Panc1 (cell line): ENCODE measurements at places on chromosomes 16 and 17.
A peak's percentile ranks its signal among the peaks of the same experiment; 100 is the strongest.

- DNase-seq, result no peak
Observed at GRCh38 chr16:3912897-3913296, 32.4 kb upstream of the CREBBP start.

- DNase-seq, result peak; percentile 82
Observed at GRCh38 chr17:45320931-45321461, 4.2 kb upstream of the MAP3K14 start.

DNA sequence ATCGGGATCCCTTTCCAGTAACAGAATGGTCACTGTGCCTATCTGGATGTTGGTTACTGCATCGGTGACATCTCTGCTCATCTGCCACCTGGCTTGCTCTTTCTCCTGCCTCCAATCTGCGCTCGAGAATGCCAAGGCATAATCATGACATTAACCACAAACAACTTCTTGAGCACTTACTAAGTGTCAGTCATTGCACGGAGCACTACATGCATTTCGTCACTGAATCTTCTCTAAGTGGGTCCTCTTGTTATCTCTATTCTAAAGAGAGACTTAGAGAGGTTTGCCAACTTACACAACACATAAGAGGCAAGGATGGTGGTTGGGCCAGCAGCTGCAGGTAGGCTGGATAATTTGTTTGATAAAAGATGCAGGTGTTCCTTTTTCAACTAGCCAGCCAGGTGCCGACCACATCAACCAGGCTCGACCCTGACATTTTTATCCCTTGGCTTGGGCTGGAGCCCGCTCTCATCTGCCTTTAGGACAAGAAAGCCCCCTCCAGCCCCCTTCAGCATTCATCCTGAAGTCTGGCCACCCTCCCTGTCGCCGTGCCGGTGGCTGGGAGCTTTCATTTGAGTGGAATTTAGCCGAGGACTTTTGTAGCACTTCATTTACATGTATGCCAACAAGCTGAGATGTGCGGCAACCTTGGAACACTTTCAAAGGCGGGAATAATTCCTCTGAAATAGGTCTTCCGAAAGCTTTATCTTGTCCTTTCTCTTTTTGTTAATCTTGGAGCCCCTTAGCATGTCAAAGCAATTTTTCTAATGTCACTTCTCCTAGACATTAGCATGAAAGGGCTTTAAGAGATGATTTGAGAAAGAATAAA, 89.3 kb upstream of the NKD1 start:
- DNase-seq, result no peak

GRCh38 chr17:4789701-4789950, 862 bp downstream of the GLTPD2 start:
- no peak for DNase-seq

GRCh38 chr17:73711184-73711583, 66.9 kb upstream of the SDK2 start:
- DNase-seq, result no peak

DNA sequence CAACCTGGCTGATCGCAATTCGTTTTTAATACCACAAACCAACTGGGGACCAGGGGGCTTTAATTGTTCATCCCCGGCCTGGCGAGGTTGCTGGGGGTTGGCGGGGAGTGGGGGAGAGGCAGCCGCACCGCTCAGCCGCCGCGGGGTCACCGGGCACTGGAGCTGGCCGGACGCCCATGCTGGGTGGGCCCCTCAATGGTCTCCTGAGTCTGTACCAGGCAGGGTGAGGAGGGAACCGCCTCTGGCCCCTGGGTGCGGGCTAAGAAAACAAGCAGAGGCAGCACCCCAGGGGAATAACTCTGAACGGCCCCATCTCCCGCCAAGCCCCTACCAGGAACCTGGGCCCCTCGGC, 43.9 kb downstream of the ACTG1 start:
- no peak for DNase-seq

- DNase-seq, result no peak
Observed at GRCh38 chr17:7651665-7652387, 1.1 kb downstream of the ATP1B2 start.

GRCh38 chr16:52570495-52571091, 23.6 kb upstream of the TOX3 start:
- DNase-seq, result no peak

DNA sequence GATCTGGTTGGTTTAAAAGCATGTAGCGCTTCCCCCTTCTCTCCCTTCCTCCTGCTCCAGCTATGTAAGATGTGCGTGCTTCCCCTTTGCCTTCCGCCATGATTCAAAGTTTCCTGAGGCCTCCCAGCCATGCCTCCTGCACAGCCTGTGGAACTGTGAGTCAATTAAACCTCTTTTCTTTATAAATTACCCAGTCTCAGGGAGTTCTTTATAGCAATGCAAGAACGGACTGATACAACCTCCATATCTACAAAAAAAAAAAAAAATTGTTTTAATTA, 16.6 kb upstream of the PDXDC1 start:
- DNase-seq, result no peak

DNA sequence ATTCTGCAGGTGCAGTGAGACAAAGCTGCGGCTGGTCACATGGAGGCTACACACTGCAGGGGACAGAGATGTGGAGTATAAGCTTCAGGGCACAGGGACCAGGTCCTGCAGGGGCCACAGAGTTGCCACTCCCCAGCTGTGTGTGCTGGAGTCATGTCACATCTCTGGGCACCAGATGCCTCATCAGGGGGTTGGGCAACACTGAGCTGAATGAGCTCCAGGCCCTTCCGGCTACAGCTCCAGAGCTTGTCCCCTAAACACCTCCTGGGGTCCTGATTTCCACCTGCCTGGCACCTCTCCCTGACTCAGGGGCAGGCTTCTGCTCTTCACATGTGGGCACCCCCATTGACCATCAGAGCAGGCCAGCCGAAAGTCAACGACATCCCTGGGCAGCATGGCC, 32.5 kb downstream of the SPHK1 start:
- no peak for DNase-seq

- DNase-seq, result no peak
Observed at GRCh38 chr16:84864326-84864955, 44.7 kb downstream of the CRISPLD2 start.

GRCh38 chr17:16048811-16049449, 49.3 kb downstream of the TTC19 start:
- DNase-seq, result no peak

DNA sequence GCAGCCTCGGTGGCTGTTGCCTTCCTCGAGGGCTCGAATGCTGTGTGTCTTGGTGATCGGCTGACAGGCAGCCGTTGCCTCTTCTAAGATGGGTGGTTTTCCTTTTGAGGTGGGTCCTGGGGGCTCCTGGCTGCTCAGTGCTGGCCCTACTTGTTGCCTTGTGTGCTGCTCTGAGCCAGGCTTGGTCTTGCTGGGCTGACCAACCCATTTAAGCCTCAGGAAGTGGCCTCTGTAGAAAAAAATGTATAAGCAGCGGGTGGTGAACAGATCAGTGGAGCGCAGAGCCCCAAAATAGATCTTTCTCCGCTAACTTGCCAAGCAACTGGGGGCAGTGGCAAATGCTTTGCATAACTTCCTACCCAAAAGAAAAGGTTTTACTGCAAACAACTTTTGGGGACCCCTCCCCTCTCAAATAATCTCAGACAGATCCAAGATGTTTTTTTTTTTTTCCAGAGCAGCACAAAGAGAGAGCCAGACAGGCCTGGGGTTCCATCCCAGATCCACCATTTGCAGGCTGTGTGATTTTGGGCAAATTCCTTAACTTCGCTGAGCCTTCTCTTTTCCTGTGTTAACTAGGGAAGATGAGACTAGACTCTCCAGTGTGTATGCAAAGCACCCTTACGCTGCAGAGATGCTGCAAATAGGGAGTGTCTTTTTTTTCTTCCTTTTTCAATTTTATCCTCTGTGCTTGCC, 42.5 kb downstream of the PLCG2 start:
- DNase-seq, result no peak

- DNase-seq, result no peak
Observed at GRCh38 chr17:65020284-65020683, 36.3 kb downstream of the GNA13 start.

GRCh38 chr16:58235663-58236062, 37.8 kb upstream of the CSNK2A2 start:
- DNase-seq, result no peak

DNA sequence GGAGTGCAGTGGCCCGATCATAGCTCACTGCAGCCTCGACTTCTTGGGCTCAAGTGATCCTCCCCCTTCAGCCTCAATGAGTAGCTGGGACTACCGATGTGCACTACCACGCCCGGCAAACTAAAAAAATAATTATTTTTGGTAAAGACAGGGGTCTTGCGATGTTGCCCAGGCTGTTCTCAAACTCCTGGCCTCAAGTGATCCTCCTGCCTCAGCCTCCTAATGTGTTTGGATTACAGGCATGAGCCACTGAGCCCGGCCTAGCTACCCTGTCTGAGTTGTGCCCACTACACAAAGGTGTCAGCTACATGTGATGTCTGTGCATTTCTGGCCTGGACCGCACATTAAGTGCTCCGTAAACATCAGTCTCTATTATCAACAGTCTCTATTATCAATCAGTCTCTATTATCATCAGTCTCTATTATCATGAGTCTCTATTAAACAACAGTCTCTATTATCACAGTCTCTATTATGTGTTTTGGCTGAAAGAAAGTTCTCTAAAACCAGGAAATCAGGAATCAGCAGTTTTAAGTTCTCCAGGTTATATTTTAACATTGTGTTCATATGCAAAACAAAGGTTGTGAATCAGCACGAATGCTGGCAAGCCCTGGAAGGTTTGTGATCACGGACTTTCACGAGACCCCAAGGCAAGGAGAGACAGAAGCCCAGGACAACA, 721 bp upstream of the WWOX start:
- peak; percentile 7 for DNase-seq

GRCh38 chr17:46979147-46979863, at the start of gene RPRML:
Gene RPRML, minus strand, starts transcription at chr17:46979253. Its CDS starts 246 bp downstream, at chr17:46979007.
- no peak for DNase-seq

DNA sequence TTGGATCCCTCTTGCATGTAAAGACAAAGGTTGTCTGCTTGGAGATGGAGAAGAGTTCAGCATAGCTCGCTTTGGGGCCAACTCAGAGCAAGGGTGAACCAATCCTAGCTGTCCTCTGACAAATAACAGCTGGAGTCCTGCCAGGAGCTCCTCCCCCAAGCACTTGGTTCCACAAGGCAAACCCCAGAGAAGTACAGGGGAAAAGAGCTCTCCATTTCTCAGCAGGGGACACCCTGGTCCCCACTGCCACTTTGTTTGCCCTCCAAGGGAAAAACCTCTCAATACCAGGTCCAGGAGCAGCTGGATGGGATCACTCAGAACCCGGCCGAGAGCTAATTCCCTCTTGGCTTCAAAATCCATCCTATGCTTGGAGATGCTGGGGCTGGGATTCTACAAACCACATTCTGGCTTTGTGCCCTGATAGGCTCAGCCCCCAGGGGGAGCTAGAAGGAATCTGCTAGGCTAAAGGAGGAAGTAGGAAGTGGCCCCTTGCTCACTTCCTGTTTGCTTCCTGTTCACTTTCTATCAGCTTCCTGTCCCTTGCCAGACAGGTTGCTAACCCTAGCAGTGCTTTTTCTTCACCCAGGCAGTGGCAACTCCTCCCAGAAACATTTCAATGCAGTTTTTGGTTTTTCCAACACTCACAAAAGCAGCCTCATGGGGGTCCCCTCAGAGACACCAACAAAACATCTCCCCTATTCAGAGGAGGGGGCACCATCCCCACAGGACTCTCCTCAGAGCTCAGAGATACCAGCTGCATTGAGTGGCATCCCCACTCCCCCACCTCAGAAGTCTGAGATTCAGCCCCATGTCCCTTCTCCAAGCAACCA, 30.7 kb downstream of the CDRT4 start:
- no peak for DNase-seq

DNA sequence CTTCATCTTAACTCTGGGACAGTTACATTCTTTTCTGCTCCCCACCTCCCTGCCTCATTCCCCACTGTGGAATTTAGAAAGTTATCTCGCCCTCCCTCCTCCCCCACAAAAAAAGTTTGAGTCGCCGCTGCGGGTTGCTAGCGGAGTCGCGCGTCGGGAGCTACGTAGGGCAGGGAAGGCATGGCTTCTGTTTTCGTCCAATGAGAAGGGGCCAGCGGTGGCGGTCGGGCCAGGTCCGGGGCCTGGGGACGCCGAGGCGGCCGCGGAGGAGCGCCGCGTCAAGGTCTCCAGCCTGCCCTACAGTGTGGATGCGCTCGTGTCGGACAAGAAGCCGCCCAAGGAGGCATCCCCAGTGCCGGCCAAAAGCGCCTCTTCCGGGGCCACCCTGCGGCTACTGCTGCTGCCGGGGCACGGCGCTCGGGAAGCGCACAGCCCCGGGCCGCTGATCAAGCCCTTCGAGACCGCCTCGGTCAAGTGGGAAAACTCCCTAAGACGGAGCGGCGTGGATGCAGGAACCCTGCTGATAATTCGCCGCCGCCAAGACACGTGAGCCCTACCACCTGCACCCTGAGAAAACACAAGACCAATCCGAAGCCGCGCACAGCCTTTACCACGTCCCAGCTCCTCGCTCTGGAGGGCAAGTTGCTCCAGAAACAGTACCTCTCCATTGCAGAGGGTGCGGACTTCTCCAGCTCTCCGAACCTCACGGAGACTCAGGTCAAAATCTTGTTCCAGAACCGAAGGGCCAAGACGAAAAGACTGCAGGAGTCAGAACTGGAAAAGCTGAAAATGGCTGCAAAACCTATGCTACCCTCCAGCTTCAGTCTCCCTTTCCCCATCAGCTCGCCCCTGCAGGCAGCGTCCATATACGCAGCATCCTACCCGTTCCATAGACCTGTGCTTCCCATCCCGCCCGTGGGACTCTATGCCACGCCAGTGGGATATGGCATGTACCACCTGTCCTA, 8.9 kb downstream of the OR4D1 start:
- DNase-seq, result no peak

DNA sequence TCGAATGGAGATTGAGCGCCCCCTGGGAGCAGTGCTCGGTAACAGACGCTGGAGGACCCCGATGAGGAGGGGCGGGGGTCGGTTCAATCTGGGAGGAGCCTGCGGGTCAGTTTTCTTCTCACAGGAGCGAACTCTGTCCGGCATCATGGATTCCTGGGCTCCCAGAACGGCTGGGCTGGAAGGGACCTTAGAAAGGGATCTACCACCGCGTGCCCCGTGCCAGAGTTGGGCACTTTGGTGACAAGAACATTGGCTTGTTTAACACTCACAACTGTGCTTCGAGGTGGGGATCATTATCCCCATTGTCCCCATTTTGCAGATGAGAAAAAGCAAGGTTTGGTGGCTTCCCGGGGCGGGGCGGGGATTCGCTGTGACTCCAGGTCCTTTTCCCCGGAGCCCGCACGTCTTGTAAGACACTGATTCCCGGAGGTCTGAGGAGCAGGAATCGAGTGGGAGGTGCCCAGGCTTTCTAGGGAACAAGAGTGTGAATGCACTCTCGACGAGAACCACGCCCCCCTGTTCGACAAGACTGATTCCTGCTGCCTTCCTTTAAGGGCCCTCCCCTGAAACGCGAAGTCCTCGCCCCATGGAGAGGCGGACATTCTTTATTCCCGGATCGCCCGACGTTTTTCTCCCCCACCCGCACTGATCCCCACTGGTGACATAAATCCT, 1.5 kb upstream of the FBXL19 start:
- no peak for DNase-seq
